Posterior cingulate gyrus (tissue), 11 donors: ENCODE measurements at places on chromosomes 6 and 20.

- DNase-seq: no peak
Observed at GRCh38 chr6:25301362-25301761, 22.2 kb downstream of the CARMIL1 start.

DNA sequence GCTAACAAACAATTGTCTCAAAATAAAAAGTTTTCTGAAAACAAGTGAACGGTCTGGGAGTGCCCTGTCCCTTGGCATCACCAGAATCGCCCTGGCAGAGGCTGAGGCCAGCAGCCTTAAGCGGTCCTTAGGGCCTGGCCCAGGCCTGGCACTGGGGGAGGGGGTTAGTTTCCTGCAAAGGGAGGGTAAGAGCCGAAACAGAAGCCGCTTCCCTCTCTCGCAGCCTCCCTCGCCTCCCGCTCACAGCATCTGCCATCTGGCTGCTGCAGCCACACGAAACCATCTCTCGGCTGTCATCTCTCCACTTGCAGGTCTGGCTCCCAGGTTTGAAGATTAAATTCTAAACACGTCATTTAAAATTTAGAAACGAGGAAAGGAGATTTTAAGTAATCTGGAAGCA is 31.5 kb downstream of the PMEPA1 start:
- peak; percentile 90 for DNase-seq

- DNase-seq: no peak
Observed at GRCh38 chr6:63349401-63349800, 29.6 kb upstream of the LGSN start.

DNA sequence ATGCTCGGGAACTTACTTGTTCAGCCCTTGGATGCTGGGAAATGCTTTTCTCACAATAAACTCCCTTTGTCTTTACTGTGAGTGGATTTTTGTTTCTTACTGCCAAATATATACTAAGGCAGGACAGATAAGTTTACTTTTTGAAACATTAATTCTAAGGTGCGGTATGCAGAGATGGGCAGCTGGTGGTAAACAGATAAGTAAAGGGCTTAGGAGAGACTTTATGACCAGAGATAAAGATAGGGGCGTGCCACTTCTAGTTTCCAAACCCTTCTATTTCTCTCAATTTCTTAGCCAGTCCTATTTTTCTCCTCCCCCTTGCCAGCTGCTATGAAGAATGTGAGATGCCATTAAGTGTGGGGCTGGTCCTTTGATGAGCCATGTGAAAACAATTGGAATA is 16.3 kb downstream of the SAMD3 start:
- DNase-seq: no peak

DNA sequence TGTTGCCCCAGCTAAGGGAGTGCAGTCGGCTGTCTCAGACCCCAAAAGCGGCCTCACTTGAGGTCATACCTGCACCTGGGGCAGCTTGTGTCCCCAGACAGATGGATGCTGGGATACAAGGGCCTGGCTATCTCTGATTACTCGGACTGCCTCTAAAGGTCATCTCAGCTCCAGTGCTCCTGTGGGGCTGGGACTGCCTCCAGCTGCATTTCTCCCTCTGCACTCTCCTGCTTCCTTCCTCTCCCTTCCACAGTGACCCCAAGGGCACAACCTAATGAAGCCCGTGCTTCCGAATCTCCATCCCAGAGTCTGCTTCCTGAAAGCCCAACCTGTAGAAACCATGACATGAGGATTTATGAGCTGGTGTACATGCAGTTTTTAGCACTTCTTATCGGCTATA is 22.8 kb upstream of the OCSTAMP start:
- DNase-seq: no peak

DNA sequence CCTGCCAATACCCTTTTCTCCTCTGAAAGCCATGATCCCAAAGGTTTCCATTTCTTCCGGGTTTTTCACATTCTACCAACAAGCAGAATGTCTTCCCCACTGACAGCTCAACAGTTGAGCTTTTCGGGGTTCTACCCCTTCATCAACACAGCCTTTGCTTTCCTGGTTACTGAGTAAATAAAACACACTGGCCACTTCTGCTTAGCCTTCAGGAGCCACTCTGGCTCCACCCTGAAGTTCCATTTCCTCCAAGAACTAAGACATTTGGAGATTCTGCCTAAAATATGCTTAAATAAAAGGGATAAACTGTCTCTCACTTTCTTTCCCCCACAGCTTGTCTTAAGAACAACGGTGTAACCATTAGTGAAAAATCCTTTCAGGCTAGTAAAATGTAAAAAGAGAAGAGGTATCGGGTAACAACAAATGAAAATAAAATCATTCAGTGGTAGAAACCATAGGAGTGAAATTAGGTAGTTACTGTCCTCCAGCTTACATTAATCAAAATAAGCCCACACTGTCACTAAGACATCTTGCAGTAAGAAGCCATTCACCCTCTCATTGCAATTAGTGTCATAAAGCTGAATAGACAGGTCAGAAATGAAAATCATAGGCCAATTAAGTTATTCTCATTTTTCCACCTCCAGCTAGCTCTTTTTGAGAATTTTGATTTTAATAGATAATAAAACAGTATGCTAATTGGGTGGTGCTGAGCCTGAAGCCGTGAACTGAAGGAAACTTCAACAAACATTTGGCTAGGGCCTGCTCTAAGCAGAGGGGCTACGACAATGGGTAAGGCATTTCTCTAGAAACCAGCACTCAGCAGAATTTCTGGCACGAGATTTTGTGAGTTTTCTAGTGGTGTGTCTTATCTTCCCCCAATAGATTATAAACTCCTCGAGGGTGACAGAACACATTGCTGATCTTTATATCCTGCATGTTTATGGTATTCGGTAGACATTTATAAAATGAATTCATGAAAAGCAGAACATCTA is 194.2 kb downstream of the KHDC1L start:
- no peak for DNase-seq

DNA sequence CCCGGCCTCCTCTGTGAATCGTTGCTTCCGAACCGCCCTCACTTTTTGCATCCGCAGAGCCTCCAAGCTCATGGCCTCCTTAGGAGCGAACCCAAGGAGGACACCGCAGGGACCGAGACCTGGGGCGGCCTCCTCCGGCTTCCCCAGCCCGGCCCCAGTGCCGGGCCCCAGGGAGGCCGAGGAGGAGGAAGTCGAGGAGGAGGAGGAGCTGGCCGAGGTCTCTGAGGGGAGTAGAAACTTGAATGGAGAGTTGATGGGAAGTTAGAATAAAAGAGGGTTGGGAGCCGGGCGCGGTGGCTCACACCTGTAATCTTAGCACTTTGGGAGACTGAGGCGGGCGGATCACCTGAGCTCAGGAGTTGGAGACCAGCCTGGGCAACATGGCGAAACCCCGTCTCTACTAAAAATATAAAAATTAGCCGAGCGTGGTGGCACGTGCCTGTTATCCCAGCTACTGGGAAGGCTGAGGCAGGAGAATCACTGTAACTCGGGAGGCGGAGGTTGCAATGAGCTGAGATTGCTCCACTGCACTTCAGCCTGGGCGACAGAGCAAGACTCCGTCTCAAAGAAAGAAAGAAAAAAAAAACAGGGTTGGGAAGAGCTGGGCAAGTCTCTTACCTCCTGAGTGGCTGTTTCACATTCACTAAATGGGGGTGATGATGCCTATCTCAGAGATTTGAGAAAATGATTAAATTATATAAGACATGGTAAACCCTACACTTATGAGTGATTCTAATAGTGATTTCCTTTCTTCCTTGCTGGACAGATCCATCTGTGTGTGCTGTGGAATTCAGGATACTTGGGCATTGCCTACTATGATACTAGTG is 805 bp downstream of the MSH5 start:
- DNase-seq: no peak

GRCh38 chr6:142372348-142372747 is 70.5 kb downstream of the ADGRG6 start:
- DNase-seq: no peak

DNA sequence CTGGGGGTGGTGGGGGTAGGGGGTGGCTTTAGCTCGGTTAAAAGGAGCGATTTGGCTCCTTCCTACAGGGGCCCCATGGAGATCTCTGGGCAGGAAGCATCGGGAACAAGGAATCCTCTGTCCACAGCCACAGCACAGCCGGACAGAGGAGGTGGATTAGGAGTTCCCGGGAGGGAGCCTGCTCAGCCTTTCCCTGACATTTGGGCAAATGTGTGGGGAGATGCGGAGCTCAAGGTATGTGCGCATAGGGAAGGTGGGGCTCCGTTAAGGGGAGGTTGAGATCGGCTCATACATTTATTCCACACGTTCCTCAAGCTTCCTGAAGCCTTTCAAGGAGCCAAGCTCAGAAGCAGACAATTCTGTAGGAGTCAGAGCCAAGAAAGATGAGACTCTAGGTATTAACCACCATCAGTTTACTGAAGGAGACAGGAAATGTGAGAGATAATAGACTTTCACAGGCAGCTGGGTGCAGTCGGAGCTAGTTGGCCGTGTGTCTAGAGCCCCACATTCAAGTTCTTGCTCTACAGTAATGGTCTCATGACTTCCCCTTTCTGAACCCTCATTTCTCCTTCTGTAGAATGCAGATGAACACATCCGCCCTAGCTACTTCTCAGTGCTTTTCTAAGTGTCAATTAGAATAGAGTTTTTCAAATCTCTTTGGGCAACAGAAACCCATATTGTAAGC is 40.8 kb upstream of the EPB41L1 start:
- no peak for DNase-seq

DNA sequence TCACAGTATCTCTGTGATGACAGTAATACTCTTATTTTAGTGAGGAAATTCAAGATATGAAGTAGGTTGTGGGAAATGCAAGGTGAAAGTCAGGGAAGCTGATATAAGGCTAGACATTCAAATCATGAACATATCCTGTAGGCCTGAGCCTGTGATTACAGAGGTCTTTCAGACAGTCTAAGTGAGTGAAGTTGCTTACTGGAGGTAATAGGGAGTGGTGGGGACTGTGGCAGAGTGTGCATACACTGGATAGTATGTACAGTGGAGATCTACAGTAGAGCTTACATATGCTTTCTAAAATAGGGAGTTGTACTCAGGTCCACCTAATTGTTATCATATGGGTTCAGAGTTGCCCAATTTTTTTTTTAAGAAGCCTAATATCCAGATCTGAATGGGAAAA is 3.1 kb downstream of the DHX35 start:
- DNase-seq: no peak

- no peak for DNase-seq
Observed at GRCh38 chr6:127606131-127606562, 29.2 kb downstream of the C6orf58 start.

- DNase-seq: no peak
Observed at GRCh38 chr6:85432554-85432953, 17.3 kb upstream of the NT5E start.

DNA sequence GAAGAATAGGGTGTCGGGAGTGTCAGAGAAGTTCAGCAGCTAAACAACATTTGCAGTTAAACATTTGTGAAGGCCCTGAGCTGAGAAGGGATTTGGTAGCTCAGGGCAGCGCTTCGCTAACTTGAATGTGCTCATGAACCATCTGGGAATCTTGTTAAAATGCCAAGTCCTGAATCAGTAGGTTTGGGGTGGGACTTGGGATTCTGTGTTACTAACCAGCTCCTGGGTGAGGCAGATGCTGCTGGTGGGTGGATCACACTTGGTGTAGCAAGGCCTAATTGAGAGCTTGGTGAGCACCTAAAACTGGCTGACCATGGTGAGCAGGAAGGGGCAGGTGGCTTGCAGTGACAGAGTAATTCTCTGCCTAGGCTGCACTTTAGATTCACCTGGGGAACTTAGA is 5.9 kb downstream of the PTPRA start:
- DNase-seq: peak; percentile 53

GRCh38 chr20:33724439-33725094 is 4.5 kb upstream of the PXMP4 start:
- no peak for DNase-seq

- peak; percentile 51 for DNase-seq
Observed at GRCh38 chr20:36202891-36203338, 33.4 kb upstream of the AAR2 start.

- no peak for DNase-seq
Observed at GRCh38 chr6:64034910-64035655, 399.5 kb downstream of the PHF3 start.

- no peak for DNase-seq
Observed at GRCh38 chr6:81748994-81749393, 3.5 kb downstream of the TENT5A start.

GRCh38 chr20:47125758-47126591 is 230.5 kb downstream of the ZMYND8 start:
- DNase-seq: no peak

DNA sequence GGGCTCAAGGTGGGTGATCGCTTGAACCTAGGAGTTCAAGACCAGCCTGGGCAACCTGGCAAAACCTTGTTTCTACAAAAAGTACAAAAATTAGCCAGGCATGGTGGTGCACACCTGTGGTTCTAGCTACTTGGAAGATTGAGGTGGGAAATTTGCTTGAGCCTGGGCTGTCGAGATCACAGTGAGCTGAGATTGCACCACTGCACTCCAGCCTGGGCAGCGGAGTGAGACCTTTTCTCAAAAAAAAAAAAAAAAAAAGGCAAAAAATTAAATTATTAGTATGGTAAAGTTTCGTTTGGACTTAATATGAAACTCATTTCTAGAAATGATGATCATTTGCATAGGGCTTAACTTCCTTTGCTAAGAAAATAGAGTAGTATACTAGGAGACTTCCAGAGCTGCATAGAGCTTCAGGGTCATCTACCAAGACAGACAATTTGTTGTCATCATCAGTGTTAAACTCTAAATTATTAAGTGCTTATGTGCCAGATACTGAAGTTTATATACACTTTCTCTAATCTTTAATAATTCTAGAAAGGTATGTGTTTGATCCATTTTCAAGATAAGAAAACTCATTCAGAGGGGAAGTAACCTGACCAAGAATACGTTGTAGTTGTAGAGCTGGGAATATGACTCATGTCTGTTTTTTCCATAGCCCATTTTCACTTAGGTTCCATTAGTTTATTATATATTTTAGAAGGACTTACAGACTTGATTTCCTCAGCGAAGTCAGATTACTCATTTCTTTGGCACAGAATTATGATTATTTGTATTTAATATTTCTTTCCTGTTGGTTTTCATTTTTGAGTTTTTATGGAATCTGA is 84.5 kb downstream of the SLC16A10 start:
- DNase-seq: no peak

- DNase-seq: no peak
Observed at GRCh38 chr6:128179876-128180438, 279.1 kb upstream of the THEMIS start.

GRCh38 chr20:53599044-53599362 is 5.4 kb upstream of the ZNF217 start:
- no peak for DNase-seq

DNA sequence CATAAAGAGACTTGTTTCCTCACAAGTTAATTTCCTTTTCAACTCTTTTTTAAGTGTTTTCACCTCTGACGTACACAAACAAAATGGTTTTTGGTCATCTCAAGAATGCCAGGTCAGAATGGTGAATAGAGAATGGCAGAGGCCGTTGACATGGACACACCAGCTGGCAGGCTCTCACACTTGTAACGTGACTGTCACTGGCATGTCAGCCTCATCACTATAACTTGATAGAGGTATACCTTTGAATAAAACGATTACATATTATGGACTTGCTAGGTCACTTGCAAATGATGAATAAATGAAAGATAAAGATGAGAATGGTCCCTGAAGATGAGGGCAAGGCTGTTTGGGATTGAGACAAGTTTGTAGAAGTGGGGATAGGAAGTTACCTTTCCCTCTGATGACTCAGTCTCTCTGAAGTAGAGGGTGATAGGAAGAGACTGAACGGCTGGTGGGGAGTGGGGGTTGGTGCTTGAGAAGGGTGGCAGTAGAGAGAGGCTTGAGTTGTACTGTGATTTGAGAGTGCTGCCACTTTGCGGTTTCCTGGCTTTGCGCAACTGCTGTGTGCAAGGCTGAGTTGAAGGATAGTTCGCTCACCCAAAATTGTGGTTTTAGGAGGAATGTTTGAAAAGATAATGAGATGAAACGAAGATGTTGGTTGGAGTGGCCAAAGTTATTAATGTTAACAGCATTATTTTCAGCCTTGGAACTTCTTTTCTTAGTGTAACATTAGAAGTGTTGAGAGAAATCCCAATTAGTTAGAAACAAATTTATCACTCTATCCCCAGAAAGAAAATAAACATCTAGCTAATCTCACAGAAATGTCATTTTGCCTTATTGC is 30.3 kb downstream of the TBPL1 start:
- DNase-seq: no peak
